ENCODE measurements at places on chromosomes 16 and 17. TPM values are rescaled to one million over a fixed set of nuclear protein-coding genes. Genes with fewer than 3 reads are reported as not detected.

- no peak for DNase-seq
Observed at GRCh38 chr16:74113545-74113944, 183.1 kb upstream of the PSMD7 start.

DNA sequence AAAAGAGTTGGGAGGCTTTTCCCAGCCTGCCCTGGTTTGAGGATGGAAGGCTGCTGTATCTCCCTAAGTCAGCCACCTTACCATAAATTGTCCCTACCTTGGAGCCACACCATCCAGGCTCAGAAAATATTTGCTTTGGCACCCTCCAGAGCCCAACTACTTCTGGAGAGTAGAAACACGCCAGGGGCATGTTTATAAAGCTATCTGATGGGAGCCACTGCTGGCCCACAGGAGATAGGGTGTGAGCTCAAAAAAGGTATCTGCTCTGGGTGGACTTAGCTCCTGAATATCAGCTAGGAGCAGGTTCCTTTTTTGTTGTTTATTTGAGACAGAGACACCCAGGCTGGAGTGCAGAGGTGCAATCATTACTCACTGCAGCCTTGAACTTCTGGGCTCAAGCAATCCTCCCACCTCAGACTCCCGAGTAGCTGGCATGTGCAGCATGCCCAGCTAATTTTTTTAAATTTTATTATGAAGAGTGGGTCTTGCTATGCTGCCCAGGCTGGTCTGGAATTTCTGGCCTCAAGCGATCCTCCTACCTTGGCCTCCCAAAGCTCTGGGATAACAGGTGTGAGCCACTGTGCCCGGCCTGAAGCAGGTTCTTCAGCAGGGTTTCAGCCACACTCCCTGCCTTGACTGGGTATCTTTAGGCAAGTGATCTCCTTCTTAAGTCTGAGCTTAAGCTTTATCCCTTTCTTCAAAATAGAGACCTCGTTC lies 147.1 kb downstream of the SALL1 start:
- DNase-seq = no peak

- DNase-seq = no peak
Observed at GRCh38 chr16:31709181-31709580, 164.4 kb upstream of the ZNF267 start.

The ITGA2B gene
- total RNA-seq = 1.0 TPM

The NF1 gene
- 47.5 TPM for total RNA-seq

Measured in right atrium auricular region (tissue), 2 donors.